ENCODE measurements at places on chromosomes 5 and 9. TPM values are rescaled to one million over a fixed set of nuclear protein-coding genes. Genes with fewer than 3 reads are reported as not detected.

GRCh38 chr9:134964271-134965055, 46.8 kb upstream of the FCN1 start:
- H3K4me3 ChIP-seq, result no peak overlapping the region
- H3K27ac ChIP-seq, result no peak overlapping the region
- no peak for DNase-seq
- H3K36me3 ChIP-seq, result no peaks in the 10 kb centered on the region
- no peaks in the 10 kb centered on the region for H3K4me1 ChIP-seq
- H3K27me3 ChIP-seq, result peaks cover 2% of the 10 kb centered on the region

DNA sequence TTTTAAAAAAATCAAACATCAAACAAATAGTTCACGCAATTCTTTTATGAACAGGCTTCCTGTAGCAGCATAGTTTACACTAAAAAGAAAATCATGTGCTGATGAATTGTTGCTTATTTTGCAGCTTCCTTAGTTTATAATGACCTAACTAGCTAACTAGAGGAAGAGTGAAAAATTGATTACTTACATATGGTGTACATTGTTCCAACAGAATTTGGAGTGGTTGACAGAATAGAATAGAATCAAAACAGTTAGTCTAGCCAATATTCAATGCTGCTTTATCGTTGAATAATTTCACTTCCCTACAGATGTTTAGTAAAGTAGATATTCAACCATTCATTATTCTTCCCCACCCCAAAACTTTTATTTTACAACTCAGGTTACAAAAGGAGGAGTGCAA, 4.2 kb downstream of the NMUR2 start:
- no peaks in the 10 kb centered on the region for H3K36me3 ChIP-seq
- H3K4me1 ChIP-seq, result no peaks in the 10 kb centered on the region
- H3K27ac ChIP-seq, result no peak overlapping the region
- H3K27me3 ChIP-seq, result no peaks in the 10 kb centered on the region

- no peaks in the 10 kb centered on the region for H3K4me1 ChIP-seq
- no peaks in the 10 kb centered on the region for H3K36me3 ChIP-seq
- no peak overlapping the region for H3K4me3 ChIP-seq
- H3K27ac ChIP-seq, result no peak overlapping the region
Measured at GRCh38 chr5:111394586-111394985, 117.7 kb downstream of the STARD4 start.

- H3K36me3 ChIP-seq, result no peaks in the 10 kb centered on the region
- H3K4me1 ChIP-seq, result peaks cover 26% of the 10 kb centered on the region
- no peak overlapping the region for H3K27ac ChIP-seq
- no peak overlapping the region for H3K4me3 ChIP-seq
Measured at GRCh38 chr5:100777680-100778300, 125.3 kb downstream of the ST8SIA4 start.

GRCh38 chr9:110073356-110073905, 134.5 kb downstream of the C9orf152 start:
- H3K4me3 ChIP-seq, result no peak overlapping the region
- H3K36me3 ChIP-seq, result no peaks in the 10 kb centered on the region
- H3K27me3 ChIP-seq, result no peaks in the 10 kb centered on the region
- DNase-seq, result no peak
- H3K4me1 ChIP-seq, result no peaks in the 10 kb centered on the region

DNA sequence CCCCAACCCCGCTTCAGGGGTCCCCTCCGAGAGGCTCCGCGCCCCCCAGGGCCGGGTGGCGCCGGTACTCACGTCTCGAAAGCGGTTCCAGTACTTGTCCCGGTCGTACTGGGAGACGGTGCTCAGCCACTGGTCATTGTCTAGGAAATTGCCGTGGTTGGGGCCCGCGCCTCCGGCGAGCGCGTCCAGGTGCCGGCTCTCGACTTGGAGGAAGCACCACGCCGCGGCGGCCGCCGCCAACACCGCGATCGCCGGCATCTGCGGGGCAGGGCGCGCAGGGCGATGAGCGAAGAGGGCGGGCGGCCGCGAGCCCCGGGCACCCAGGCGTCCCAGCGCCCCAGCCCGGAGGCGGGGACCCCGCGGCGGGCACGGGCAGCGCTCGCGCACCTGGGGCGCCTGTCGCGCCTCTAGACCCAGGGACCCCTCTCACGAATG, 808 bp downstream of the SPOCK1 start:
- no peak for DNase-seq
- no peaks in the 10 kb centered on the region for H3K4me1 ChIP-seq
- no peak overlapping the region for H3K4me3 ChIP-seq
- no peaks in the 10 kb centered on the region for H3K36me3 ChIP-seq

GRCh38 chr9:127253446-127253845, 11.1 kb upstream of the GARNL3 start:
- H3K27me3 ChIP-seq, result peaks cover 11% of the 10 kb centered on the region
- DNase-seq, result no peak
- no peaks in the 10 kb centered on the region for H3K4me1 ChIP-seq
- H3K27ac ChIP-seq, result no peak overlapping the region

- peaks cover 9% of the 10 kb centered on the region for H3K27me3 ChIP-seq
- H3K4me1 ChIP-seq, result no peaks in the 10 kb centered on the region
Measured at GRCh38 chr9:132169672-132170392, 8.0 kb downstream of the NTNG2 start.

DNA sequence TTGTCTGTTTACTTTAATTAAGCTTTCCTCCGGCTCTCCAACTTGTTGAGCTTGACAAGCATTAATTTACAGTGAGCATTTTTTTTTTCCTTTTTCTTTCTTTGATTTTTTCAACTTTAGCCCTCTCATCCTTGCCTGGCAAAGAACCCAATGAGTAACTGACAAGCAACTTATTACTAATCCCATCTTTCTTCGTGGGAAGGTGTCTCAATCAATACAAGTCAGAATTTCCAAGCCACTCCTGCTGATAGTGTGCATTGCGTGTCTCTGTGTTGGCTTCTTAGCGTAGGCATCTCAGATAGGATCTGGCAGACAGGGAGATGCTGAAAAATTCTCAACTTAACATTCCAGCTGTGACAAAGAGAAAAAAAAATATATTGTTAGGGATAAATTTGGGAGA, 527.7 kb upstream of the WWC1 start:
- DNase-seq, result no peak
- no peak overlapping the region for H3K4me3 ChIP-seq
- H3K4me1 ChIP-seq, result no peaks in the 10 kb centered on the region
- no peak overlapping the region for H3K27ac ChIP-seq
- no peaks in the 10 kb centered on the region for H3K36me3 ChIP-seq

GRCh38 chr5:156812959-156813358, 37.1 kb upstream of the PPP1R2B start:
- no peak overlapping the region for H3K27ac ChIP-seq
- H3K4me3 ChIP-seq, result no peak overlapping the region
- peaks cover 3% of the 10 kb centered on the region for H3K27me3 ChIP-seq
- peaks cover 4% of the 10 kb centered on the region for H3K4me1 ChIP-seq

DNA sequence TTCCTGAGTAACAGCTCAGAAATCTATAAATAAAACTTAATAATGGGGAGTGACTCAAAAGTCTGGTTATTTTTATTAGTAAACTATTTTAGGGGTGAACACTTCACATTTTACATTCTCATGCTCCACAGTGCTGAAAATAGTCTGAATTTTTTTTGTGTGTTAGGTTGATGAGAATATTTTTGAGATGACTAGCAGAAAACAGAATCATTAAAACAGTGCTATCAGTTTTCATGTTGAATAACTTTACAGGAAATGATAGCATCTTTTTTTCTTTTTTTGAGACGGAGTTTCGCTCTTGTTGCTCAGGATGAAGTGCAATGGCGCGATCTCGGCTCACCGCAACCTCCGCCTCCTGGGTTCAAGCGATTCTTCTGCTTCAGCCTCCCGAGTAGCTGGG, 60.3 kb downstream of the TMC1 start:
- no peaks in the 10 kb centered on the region for H3K36me3 ChIP-seq
- H3K27me3 ChIP-seq, result peaks cover 5% of the 10 kb centered on the region
- peaks cover 17% of the 10 kb centered on the region for H3K4me1 ChIP-seq
- no peak for DNase-seq
- H3K27ac ChIP-seq, result no peak overlapping the region
- H3K4me3 ChIP-seq, result no peak overlapping the region

DNA sequence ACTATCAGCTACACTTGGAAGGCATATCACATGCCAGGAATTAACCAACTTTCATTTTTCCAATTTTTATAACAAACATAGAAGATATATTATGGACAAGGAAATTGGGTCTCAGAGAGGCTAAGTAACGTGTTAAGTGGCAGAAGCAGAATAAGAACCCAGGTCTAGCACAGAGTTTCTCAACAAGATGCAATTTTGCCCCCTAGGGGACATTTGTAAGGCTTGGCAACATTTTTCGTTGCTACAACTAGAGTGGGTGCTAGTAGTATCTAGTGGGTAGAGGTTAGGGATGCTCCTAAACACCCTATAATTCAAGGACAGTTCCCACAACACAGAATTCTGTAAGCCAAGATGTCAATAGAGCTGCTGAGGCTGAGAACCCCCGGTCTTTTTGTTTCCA, 180.6 kb downstream of the SNCAIP start:
- no peak overlapping the region for H3K27ac ChIP-seq
- H3K27me3 ChIP-seq, result peaks cover 4% of the 10 kb centered on the region
- H3K4me1 ChIP-seq, result no peaks in the 10 kb centered on the region
- DNase-seq, result no peak
- no peak overlapping the region for H3K4me3 ChIP-seq
- no peaks in the 10 kb centered on the region for H3K36me3 ChIP-seq

- no peaks in the 10 kb centered on the region for H3K4me1 ChIP-seq
- H3K27me3 ChIP-seq, result no peaks in the 10 kb centered on the region
- H3K4me3 ChIP-seq, result no peak overlapping the region
- H3K27ac ChIP-seq, result no peak overlapping the region
- DNase-seq, result no peak
Measured at GRCh38 chr5:24642022-24642421, 2.8 kb downstream of the CDH10 start.

DNA sequence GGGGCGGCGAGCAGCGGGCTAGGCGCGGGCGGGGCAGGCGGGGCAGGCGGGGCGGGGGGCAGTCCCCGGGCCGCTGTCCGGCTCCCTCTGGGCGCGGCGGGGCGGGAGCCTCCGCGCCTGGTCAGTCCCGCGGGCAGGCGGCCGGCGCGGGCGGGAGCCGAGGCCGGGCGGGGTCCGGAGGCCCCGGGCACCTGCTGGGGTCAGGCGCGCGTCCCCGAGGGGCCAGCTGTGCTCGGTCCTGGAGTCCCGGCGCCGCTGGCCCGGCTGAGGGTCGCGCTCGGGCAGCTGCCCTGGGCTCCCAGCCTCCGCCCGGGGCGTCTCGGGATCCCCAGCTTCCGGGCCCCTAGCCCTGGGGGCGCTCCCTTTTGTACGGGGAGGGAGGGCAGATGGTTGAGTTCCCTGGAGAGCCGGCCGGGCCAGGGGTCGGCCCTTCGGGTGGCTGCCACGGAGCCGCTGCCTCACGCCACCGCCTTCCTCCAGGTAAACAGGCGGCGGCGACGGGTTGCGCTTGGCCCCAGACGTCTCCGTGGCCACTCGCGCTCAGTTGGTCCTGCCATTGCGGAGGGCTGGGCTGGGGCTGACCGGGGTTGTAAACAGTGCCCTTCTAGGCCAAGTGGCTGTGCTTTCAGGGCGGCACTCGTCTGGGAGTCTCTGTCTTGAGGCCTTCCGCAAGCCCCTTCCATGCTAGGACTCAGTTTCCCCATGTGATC, 473 bp downstream of the ZBTB34 start:
- peaks cover 8% of the 10 kb centered on the region for H3K27me3 ChIP-seq
- H3K36me3 ChIP-seq, result no peaks in the 10 kb centered on the region
- peak; percentile 23 for DNase-seq
- peak overlapping the region; percentile 87 for H3K4me3 ChIP-seq
- peak overlapping the region; percentile 94 for H3K27ac ChIP-seq

GRCh38 chr5:138789771-138790242, 36.6 kb downstream of the CTNNA1 start:
- H3K4me3 ChIP-seq, result peak overlapping the region; percentile 34
- DNase-seq, result peak; percentile 19
- peaks cover 3% of the 10 kb centered on the region for H3K27me3 ChIP-seq
- H3K36me3 ChIP-seq, result peaks cover 5% of the 10 kb centered on the region

- no peaks in the 10 kb centered on the region for H3K27me3 ChIP-seq
- no peak overlapping the region for H3K4me3 ChIP-seq
- DNase-seq, result no peak
Measured at GRCh38 chr5:127447827-127448226, 69.6 kb upstream of the PRRC1 start.

DNA sequence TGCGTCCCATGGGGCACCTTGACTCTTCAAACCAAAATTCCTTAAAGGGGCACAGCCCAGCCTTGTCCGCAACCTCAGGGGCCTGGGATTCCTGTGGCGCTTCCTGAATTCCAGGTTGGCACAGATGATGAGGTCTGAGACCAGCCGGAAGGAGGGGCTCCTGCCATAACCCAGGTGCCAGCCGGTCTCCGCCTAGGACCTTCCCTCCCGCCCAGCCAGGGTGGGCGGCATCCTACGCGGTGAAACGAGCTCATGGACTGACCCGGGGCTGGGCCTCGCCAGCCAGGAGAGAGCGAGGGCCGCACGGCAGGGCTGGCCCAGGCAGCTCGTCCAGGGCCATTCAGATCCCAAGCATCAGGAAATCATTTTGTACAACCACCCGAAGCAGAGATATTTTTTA, 23.0 kb downstream of the AMBP start:
- peaks cover 3% of the 10 kb centered on the region for H3K27me3 ChIP-seq
- DNase-seq, result no peak
- no peak overlapping the region for H3K4me3 ChIP-seq

GRCh38 chr5:68740226-68740910, 353.4 kb upstream of the SLC30A5 start:
- no peak for DNase-seq
- no peaks in the 10 kb centered on the region for H3K27me3 ChIP-seq
- H3K36me3 ChIP-seq, result no peaks in the 10 kb centered on the region
- no peak overlapping the region for H3K4me3 ChIP-seq
- H3K27ac ChIP-seq, result no peak overlapping the region

GRCh38 chr9:103364753-103365152, 369.6 kb downstream of the CYLC2 start:
- no peaks in the 10 kb centered on the region for H3K27me3 ChIP-seq
- H3K4me3 ChIP-seq, result no peak overlapping the region
- H3K27ac ChIP-seq, result no peak overlapping the region
- H3K36me3 ChIP-seq, result no peaks in the 10 kb centered on the region

GRCh38 chr9:100074989-100075388, 23.8 kb downstream of the ERP44 start:
- no peaks in the 10 kb centered on the region for H3K27me3 ChIP-seq
- H3K36me3 ChIP-seq, result no peaks in the 10 kb centered on the region
- no peak overlapping the region for H3K27ac ChIP-seq
- H3K4me3 ChIP-seq, result no peak overlapping the region
- H3K4me1 ChIP-seq, result peaks cover 70% of the 10 kb centered on the region

GPX8 gene
- not detected for polyA plus RNA-seq

DNM1 gene
- polyA plus RNA-seq, result not detected

SREK1 gene
- 13.1 TPM for polyA plus RNA-seq

SAXO1 gene
- polyA plus RNA-seq, result not detected

HNRNPA0 gene
- 27.1 TPM for polyA plus RNA-seq

CMYA5 gene
- not detected for polyA plus RNA-seq

BTNL9 gene
- not detected for polyA plus RNA-seq

CHSY3 gene
- 0.31 TPM for polyA plus RNA-seq
